Endothelial cell (in vitro differentiated cells): ENCODE measurements at places on chromosomes 4 and X. TPM values are rescaled to one million over a fixed set of nuclear protein-coding genes. Genes with fewer than 3 reads are reported as not detected.
A peak's percentile ranks its signal among the peaks of the same experiment; 100 is the strongest.

Gene VCX3A
- total RNA-seq, result not detected

DNA sequence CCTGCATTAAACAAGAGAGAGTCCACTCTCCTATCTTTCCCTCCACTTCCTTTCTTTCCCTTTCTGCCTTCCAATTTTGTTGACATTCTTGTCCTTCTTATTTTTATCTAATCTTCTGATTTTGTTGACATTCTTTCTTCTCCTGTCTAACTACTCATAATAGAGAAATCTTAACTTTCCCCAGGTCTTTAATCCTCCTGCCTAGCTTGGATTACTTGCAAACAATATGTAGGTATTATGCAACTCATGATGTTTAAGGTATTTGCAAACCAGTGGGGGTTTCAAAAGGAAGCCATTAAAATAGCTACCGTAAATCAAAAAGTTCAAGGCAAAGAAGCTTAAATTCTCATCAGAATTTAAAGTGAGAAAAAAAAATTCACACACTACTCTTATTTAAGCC lies 53.9 kb downstream of the PROM1 start:
- no peak for DNase-seq

DNA sequence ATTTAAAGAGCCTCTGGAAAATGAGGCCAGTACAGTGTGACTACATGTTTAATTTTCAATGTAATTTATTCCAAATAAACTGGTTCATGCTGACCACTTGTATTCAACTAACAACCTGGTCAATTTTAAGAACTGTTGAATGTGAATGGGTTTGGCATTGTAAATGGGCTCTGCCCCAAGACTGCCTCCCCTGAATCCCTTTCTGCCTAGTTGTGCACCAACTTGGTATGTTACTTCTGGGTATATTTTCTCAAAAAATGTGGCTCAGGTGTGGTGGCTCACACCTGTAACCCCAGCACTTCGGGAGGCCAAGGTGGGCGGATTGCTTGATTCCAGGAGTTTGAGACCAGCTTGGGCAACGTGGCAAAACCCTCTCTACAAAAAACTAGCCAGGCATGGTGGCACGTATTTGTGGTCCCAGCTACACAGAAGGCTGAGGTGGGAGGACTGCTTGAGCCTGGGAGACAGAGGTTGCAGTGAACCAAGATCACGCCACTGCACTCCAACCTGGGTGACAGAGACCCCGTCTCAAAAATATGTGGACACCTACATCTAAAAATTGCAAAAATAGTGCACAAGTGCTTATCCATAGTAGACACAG lies 7.2 kb downstream of the RPL9 start:
- no peak for DNase-seq

DNA sequence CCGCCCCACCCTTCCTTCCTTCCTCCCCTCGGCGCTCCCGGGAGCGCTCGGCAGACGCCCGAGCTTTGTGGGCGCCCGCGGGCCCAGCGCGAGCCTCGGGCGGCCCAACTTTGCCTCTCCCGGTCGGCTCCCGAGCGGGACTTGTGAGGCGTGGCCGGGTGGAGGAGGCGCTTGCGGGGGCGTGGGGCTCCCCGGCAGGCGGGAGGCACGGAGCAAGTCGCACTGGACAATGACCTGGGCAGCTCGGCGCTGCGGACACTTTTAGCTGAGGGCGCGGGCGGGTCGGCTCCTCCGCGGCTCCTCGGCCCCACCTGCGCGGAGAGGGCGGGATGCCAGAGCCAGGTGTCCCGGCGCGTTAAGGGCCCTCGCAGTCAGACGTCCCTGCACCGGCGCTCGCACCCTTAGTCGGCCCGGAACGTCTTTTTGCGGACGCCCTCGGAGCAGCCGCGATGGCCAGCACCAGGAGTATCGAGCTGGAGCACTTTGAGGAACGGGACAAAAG lies 385 bp downstream of the DCLK2 start:
- peak; percentile 39 for DNase-seq

Gene WDR17
- 0.64 TPM for total RNA-seq

Gene SLC25A5
- 305 TPM for total RNA-seq

- no peak for DNase-seq
Measured at GRCh38 chr4:137454767-137455166, 77.5 kb downstream of the PCDH18 start.

DNA sequence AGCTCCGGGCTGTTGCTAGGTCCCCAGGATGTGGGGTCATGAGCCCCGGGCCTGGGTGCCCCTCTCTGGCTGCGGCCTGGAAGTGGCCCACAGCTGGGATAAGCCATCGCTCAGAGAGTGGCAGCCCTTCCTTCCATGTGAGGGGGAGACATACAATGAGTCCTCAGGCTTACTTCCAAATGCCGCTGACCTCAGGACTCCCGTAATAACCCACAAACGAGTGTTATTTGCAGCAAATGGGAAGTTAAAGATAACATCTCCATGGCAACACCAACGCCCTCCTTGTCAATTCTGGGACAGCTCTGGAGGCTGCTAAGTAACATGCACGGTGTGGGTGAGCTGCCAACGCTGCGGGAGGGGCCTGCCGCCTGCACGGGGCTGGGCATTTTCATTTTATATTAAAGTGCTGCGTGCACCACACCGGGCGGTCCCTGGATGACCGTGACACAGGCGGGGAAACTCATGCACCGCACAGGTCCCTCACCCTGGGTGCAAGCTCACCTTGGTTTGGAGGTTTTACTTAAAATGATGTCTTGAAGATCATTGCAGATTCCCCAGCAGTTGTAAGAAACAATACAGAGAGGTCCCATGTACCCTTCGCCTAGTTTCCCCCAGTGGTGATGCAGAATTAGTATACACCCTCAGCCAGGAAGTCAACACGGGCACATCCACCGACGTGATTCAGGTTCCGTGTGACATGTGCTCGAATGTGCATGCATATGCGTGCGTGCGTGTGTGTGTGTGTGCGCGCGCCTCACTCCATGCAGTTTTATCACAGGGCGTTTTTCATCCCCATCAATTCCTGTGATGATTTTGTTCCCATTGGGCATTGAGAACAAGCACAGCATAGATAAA lies 79.4 kb downstream of the ABLIM2 start:
- DNase-seq, result no peak

Gene GPR82
- not detected for total RNA-seq

- no peak for DNase-seq
Measured at GRCh38 chrX:124342174-124342867, 4.0 kb upstream of the SH2D1A start.

Gene TMEM35A
- 2.6 TPM for total RNA-seq

GRCh38 chrX:20514358-20514757 lies 247.6 kb upstream of the RPS6KA3 start:
- no peak for DNase-seq

Gene SMIM43
- 19.8 TPM for total RNA-seq

DNA sequence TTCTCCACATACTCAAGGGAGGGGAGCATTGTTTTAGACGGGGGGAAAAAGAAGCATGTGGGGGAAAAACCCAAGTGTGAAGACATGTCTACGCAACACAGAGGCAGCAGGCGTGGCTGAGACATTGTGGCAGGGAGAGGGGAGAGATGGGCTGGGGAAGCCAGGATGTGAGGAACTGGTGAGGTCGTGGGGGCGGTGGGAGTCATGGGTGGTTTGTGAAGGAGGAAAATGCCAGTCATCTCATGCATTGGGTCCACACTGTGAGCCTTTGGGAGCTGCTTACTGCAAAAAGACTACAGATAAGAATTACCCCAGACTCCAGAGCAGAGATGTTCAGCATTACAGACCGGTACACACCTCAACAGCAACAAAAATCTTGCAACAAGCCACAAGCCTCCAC lies 2.1 kb downstream of the JAKMIP1 start:
- no peak for DNase-seq

- DNase-seq, result peak; percentile 29
Measured at GRCh38 chrX:9745417-9746115, 20.1 kb downstream of the GPR143 start.

GRCh38 chr4:99351487-99351886 lies 1.1 kb downstream of the ADH1C start:
- no peak for DNase-seq

- no peak for DNase-seq
Measured at GRCh38 chr4:10750714-10751113, 66.1 kb upstream of the CLNK start.

Gene BTK
- 9.4 TPM for total RNA-seq

DNA sequence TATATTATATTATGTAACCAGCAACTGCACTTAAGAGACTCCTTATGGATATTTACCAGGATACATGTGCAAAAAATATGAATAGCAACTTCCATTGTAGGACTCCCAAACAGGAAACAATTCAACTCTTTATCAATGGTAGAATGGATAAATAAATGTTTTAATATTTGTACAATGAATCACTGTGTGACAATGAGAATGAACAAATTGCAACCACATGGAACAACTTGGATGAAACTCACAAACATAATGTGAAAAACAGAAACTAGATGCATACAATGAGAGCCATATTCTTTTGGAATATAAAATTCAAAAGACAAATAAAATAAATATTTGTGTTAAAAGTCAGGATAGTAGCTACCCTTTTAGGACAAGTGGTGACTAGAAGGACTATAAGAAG lies 1015.7 kb downstream of the TECRL start:
- no peak for DNase-seq

Gene MUC7
- not detected for total RNA-seq

DNA sequence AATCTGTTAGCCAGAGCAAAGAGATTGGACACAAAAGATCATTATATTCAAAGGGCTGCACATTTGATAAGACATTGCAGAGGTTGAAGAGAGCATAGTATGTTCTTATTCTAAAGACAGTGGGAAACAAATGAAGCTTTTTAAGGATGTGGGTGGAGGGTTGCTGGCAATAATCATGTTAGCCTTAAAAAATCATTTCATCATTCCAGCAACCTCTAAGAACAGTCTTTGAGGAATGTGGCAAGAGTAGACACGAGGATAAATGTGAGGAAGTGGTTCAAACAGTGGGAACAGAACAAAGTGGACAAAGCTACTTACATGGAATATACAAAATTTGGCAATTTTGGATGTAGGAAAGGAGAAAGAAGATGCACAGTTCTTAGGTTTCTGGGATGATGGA lies 167.3 kb upstream of the SPRY1 start:
- DNase-seq, result no peak

Gene GATA1
- total RNA-seq, result not detected

- no peak for DNase-seq
Measured at GRCh38 chrX:122187069-122187713, 996.9 kb upstream of the GRIA3 start.

Gene KLHL4
- total RNA-seq, result 80.9 TPM

GRCh38 chr4:110533940-110534339 lies 58.0 kb downstream of the ENPEP start:
- DNase-seq, result no peak

- no peak for DNase-seq
Measured at GRCh38 chr4:52477191-52477780, 181.8 kb downstream of the USP46 start.

DNA sequence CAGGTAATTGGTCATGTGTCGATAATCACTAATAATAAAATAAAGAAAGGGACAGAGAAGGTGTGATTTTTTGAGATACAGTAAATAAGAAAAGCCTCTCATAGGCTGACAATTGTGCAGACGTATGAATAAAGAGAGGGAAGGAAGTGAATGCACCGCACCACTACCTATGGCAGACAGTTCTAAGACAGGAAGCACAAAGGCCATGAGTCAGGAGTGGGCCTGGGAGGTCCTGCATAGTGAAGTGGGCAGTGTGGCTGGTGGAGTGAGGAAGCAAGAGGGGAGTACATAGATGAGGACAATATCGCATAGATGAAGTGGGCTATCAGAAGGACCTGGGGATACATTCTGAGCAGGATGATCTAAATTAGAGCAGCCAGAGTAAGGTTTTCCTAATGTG lies 75.6 kb downstream of the BMP3 start:
- DNase-seq, result no peak

- no peak for DNase-seq
Measured at GRCh38 chr4:90080116-90080515, 47.1 kb upstream of the CCSER1 start.

DNA sequence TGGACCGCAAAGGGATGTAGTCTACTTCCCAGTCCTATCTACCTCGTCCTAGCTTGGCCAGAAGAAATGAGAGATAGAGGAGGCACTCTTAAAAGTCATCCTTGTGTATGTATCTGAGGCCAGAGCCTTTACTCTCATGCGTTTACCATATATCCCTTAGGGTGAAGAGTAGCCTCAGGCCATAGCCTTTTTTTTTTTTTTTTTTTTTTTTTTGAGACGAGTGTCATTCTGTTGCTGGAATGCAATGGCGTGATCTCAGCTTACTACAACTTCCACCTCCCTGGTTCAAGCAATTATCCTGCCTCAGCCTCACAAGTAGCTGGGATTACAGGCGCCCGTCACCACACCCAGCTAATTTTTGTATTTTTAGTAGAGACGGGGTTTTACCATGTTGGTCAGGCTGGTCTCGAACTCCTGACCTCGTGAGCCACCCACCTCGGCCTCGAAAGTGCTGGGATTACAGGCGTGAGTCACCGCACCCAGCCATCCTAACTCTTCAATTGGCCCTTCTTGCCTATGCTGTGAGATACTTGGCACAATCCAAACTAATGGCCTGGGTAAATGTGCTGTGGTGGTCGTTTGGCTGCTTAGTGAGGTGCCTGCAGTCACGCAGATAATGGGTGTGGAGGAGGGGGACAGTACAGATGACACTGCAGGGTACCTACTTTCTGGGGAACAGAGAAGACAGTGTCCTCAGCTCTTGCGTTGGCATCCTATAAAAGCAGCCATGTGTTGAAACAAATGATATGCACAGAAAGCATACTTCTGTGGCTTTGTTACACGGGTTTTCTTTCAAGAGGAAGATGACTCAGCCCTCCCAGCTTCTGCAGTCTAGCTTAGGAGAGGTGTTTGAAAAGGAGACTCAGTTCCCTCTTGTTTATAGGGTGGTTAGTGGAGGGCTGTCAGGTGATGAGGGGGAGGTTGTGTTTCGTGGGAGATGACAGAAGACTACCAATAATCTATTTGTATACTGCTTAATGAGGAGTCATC lies 10.4 kb upstream of the DGAT2L6 start:
- DNase-seq, result no peak

GRCh38 chrX:2500803-2501558 lies at the start of the genes DHRSX and ZBED1:
TSS of gene DHRSX (minus strand) at chrX:2500976. CDS start at chrX:2500925, 51 bp downstream.
TSS of gene ZBED1 (minus strand) at chrX:2500976. CDS start at chrX:2490719, 10,257 bp downstream.
- peak; percentile 54 for DNase-seq

DNA sequence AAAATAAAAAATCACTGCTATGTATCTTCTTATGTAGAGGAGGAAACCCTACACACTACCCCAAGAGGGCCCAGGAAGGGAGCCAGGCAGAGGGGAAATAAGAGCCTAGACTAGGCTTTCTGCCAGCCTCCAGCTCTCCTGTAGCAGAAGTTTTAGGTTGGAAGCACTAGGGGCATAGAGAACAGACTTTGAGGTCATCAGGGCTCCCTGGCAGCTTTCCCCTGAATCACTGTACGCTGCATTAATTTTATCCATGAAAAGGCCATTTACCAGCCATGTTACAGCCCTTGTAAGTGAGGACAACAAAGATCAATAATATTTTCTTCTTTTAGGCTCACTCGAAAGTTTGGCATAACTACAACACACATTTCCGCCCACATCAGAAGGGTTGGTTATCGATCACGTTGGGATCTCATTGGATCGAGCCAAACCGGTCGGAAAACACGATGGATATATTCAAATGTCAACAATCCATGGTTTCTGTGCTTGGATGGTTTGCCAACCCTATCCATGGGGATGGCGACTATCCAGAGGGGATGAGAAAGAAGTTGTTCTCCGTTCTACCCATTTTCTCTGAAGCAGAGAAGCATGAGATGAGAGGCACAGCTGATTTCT lies 24.7 kb downstream of the RPL9 start:
- no peak for DNase-seq

- no peak for DNase-seq
Measured at GRCh38 chr4:152079079-152079478, 318.3 kb upstream of the GATB start.

GRCh38 chr4:19614171-19614570 lies 637.5 kb upstream of the SLIT2 start:
- DNase-seq, result no peak

Gene ACOX3
- 44.1 TPM for total RNA-seq
